ENCODE measurements at places on chromosomes 4 and X. TPM values are rescaled to one million over a fixed set of nuclear protein-coding genes. Genes with fewer than 3 reads are reported as not detected.

DNA sequence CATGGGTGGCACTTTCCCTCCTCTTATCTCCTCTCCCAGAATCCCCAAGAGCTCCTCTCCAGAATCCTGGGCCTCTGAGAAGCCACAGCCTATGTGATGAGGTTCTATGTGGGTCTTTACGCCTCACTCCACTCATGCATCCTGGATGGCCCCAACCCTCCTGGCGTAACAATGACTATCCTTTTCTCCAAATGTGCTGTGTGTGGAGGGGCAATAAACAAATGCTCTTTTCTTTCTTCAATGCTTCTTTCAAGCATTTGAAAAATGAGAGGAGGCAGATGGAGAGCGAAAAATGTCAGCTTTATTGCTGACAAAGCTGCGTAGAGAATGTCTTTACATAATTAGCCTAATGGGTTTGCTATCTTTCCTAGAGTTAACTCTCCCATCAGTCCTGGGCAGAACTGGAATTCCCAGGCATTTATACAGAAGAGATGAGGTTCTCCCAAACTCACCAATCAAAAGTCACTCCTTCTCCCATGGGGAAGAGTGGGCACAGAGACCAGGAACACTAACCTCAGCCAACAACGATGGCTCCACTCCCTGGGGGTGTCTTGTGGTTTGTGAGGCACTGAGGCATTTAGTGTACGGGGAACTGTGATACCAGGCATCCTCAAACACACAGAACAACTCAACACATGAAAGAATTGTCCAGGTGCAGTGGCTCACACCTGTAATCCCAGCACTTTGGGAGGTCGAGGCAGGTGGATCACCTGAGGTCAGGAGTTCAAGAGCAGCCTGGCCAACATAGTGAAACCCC, 118.9 kb upstream of the SLC34A2 start:
- H3K36me3 ChIP-seq = no peaks in the 10 kb centered on the region
- H3K27ac ChIP-seq = no peak overlapping the region
- H3K4me3 ChIP-seq = no peak overlapping the region
- no peaks in the 10 kb centered on the region for H3K4me1 ChIP-seq
- H3K27me3 ChIP-seq = no peaks in the 10 kb centered on the region

DNA sequence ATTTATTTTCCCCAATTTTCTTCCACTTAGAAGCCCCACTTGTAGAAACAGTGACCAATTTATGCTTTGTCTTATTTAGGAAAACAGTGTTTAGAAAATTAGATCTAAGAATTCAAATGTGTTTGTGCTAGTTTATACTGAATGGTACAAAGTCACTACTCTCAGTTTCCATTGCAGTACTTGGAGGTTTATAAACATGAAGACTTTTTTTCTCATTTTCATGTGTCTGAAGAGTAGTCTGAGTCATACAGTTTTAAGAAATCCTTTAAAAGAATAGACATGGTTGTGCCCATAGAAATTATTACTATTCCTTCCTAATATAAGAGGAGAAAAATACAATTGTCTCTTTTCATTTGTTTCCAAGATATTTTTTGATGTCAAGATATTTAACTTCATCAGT, 458.7 kb downstream of the NAF1 start:
- no peaks in the 10 kb centered on the region for H3K4me1 ChIP-seq
- no peak for DNase-seq
- H3K27me3 ChIP-seq = no peaks in the 10 kb centered on the region
- H3K4me3 ChIP-seq = no peak overlapping the region

Gene POF1B
- 0.05 TPM for total RNA-seq

DNA sequence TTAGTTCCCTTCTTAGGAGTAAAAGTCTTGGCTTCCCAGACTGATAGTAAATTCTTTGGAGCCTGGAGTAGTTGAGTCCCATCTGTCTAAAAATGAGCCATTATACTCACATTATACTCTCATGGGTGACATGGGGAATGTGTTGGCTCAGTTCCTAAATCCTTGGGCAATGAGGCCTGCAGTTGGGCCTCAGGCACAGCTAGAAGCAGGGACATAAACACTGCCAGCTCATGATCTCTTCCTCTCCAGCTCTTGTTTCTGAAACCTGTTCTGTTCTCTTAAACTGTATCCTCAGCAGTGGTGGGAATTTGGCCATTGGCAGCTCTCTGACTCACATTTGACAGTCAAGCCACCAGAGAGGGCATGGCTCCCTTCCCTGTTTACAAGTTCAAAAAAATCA, 212.5 kb downstream of the SPATA18 start:
- H3K27ac ChIP-seq = no peak overlapping the region
- H3K4me1 ChIP-seq = no peaks in the 10 kb centered on the region
- H3K36me3 ChIP-seq = no peaks in the 10 kb centered on the region
- H3K4me3 ChIP-seq = no peak overlapping the region
- DNase-seq = no peak

DNA sequence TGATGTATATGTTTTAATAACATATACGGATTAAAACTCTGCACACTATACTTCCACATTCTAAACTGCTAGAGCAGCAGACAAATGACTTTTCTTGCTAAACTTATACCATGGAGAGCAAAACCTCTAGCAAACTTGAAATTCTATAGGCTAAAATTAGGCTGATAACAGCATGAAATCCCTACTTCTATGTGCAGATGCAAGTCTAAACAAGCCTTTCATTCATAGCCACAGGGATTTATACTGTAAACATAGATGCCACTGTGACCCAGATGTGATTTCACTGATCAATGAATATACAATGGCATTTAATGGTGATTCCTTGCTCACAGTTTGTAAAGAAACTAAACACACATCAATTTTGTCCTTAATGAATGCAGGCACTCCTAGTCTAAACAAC, 151.0 kb downstream of the ANTXR2 start:
- no peaks in the 10 kb centered on the region for H3K27me3 ChIP-seq
- DNase-seq = no peak
- H3K36me3 ChIP-seq = no peaks in the 10 kb centered on the region

- H3K4me1 ChIP-seq = peaks cover 4% of the 10 kb centered on the region
- no peaks in the 10 kb centered on the region for H3K36me3 ChIP-seq
- no peak for DNase-seq
Observed at GRCh38 chr4:185017964-185018772, at the start of gene HELT. Gene HELT, plus strand, starts transcription at chr4:185018490. Its CDS starts 439 bp downstream, at chr4:185018929.

Gene ZFP42
- total RNA-seq = not detected

DNA sequence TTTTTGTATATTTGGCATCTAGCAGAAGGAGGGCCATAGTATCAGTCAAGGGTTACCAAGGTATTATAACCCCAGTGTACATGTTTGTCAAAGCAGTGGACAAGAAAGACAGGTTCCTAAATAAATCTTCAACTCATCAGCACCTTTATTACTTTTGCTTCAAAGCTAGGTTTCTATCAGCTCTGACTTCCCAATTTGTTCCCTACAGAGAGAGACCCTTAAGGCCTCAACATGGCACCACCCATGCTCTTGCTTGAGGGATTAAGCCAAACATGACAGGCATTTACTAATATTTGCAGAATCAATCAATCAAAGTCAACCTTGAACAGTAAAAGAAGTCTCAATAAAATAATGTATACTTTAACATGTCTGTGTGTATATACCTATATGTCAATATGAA, 9.4 kb downstream of the TBCK start:
- H3K27me3 ChIP-seq = no peaks in the 10 kb centered on the region
- H3K4me1 ChIP-seq = no peaks in the 10 kb centered on the region
- DNase-seq = no peak
- no peak overlapping the region for H3K27ac ChIP-seq
- no peak overlapping the region for H3K4me3 ChIP-seq
- H3K36me3 ChIP-seq = peaks cover 18% of the 10 kb centered on the region

- H3K4me1 ChIP-seq = no peaks in the 10 kb centered on the region
- H3K27ac ChIP-seq = no peak overlapping the region
- no peak for DNase-seq
- H3K36me3 ChIP-seq = no peaks in the 10 kb centered on the region
Observed at GRCh38 chr4:54872261-54872660, 214.5 kb downstream of the KIT start.

GRCh38 chr4:101191302-101192098, 155.8 kb downstream of the PPP3CA start:
- H3K36me3 ChIP-seq = peaks cover 4% of the 10 kb centered on the region
- H3K27ac ChIP-seq = no peak overlapping the region
- no peak for DNase-seq
- H3K4me3 ChIP-seq = no peak overlapping the region
- no peaks in the 10 kb centered on the region for H3K27me3 ChIP-seq

DNA sequence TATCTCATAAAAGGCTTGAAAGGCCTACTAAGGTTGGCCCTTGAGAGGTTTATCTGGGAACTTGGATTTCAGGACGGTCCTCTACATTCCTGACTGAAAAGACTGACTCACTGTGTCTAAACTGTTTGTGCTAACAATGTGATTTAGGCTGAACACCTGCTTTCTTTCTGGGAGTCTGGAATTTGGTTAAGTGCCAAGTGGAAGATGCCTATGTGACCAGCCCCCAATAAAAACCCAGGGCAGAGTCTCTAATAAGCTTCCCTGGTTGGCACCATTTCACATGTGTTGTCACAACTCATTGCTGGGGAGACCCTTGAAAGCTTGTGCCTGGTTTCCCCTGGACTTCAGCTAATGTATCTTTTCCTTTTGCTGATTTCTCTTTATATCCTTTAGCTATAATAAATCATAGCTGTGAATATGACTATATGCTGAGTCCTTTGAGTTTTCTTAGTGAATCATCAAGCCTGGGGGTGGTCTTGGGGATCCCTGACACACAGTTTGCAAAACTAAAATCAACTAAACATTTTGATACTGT, 55.1 kb downstream of the GPR82 start:
- H3K36me3 ChIP-seq = peaks cover 6% of the 10 kb centered on the region
- no peak overlapping the region for H3K27ac ChIP-seq
- no peaks in the 10 kb centered on the region for H3K27me3 ChIP-seq
- no peaks in the 10 kb centered on the region for H3K4me1 ChIP-seq

DNA sequence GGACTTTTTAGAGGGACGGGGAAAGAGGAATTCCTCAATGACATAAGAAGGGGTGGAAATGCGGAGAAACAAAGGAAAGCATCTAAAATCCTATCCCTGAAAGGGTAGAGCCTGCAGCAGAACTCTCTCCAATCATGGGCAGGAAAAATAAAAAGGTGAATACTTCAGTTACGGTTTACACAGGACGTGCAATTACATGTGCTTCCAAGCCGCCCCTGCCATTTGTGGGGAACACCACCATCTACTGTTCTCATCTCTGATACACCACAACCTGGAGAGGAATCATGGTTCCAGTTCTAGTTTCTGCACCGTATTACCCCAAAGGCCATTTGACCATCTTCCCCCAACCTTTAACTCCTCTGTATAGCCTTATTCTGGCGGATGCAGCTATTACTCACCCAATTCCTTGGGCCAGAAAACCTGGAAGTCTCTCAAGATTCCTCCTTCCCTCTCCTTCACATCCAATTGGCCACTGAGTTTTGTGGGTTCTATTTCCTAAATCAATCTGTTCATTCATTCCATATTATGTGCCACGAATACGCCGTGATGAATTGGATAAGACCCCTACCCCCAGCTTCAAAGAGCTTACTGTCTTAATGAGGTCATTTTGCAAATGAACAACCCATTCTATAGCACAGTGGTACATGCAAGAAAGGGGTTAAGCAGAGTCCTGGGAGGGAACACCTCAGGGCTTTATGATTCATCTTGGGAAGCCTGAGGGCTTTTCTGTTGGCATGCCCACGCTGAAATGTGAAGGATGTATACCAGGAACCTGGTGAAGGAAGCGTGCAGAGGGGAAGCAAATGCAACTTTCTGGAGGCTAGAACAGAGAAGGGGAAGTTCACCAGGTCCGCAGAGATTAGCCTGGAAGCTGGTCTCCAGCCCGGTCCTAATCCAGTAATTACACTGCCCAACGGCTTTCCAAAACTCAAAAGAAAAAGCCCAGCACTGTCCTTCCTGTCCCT, 1.4 kb upstream of the MSL3 start:
- no peak overlapping the region for H3K27ac ChIP-seq
- H3K4me1 ChIP-seq = peaks cover 16% of the 10 kb centered on the region
- H3K4me3 ChIP-seq = no peak overlapping the region
- no peak for DNase-seq
- H3K27me3 ChIP-seq = no peaks in the 10 kb centered on the region
- H3K36me3 ChIP-seq = no peaks in the 10 kb centered on the region

DNA sequence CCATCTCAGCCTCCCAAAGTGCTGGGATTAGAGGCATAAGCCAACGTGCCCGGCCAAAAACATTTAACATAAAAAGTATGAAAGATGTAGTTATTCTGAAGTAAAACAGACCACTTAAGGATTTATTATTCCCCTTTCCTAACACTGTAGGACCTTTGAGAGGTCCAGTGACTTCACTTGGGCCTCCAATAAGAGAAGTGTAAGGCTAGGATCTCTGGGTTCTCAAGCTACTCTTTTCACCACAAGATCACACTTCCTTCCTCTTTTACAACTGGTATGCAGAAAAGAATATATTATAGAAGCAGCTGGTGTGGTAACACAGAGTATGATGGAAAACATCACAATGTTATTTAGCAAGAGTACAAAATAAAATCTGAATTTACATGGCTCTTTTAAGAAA, 30.2 kb upstream of the CCNG2 start:
- H3K4me3 ChIP-seq = no peak overlapping the region
- no peaks in the 10 kb centered on the region for H3K27me3 ChIP-seq
- H3K4me1 ChIP-seq = peaks cover 13% of the 10 kb centered on the region
- peak; percentile 26 for DNase-seq

DNA sequence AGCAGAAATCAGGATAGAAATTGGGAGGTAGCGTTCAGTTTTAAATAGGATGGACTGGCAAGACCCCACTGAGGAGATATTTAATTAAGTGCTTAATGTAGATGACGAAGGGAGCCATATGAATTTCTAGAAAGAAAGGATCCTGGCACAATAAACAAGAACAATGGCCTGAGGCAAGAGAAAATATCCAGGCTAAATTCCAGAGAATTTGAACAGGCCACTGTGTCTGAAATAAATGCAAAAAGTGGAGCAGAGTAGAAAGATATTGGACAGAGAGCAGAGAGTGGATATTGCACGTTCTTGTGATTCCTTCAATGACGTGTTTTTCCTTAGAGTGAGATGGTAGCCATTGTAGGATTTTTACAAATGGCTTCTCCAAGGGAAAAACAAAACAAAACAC, 1504.8 kb downstream of the C4orf33 start:
- H3K4me3 ChIP-seq = no peak overlapping the region
- H3K27me3 ChIP-seq = no peaks in the 10 kb centered on the region
- no peak for DNase-seq
- H3K36me3 ChIP-seq = no peaks in the 10 kb centered on the region
- H3K27ac ChIP-seq = no peak overlapping the region

GRCh38 chr4:20984576-20984836, 284.2 kb downstream of the PACRGL start:
- H3K4me1 ChIP-seq = peaks cover 4% of the 10 kb centered on the region
- no peaks in the 10 kb centered on the region for H3K36me3 ChIP-seq
- no peak overlapping the region for H3K4me3 ChIP-seq
- no peak for DNase-seq

GRCh38 chr4:165152527-165152926, 39.9 kb upstream of the TMEM192 start:
- no peak overlapping the region for H3K27ac ChIP-seq
- no peak overlapping the region for H3K4me3 ChIP-seq
- no peaks in the 10 kb centered on the region for H3K36me3 ChIP-seq
- no peak for DNase-seq

GRCh38 chr4:102535398-102536082, 34.4 kb downstream of the NFKB1 start:
- DNase-seq = no peak
- peaks cover 3% of the 10 kb centered on the region for H3K4me1 ChIP-seq
- no peaks in the 10 kb centered on the region for H3K27me3 ChIP-seq
- no peak overlapping the region for H3K27ac ChIP-seq
- peaks cover 61% of the 10 kb centered on the region for H3K36me3 ChIP-seq

- H3K27me3 ChIP-seq = no peaks in the 10 kb centered on the region
- H3K36me3 ChIP-seq = no peaks in the 10 kb centered on the region
- H3K4me3 ChIP-seq = no peak overlapping the region
- H3K27ac ChIP-seq = no peak overlapping the region
- H3K4me1 ChIP-seq = no peaks in the 10 kb centered on the region
Observed at GRCh38 chr4:37439809-37440474, 195.4 kb downstream of the NWD2 start.

All from CD4-positive, alpha-beta T cell (primary cell).